ENCODE measurements at places on chromosomes 12 and 14.

DNA sequence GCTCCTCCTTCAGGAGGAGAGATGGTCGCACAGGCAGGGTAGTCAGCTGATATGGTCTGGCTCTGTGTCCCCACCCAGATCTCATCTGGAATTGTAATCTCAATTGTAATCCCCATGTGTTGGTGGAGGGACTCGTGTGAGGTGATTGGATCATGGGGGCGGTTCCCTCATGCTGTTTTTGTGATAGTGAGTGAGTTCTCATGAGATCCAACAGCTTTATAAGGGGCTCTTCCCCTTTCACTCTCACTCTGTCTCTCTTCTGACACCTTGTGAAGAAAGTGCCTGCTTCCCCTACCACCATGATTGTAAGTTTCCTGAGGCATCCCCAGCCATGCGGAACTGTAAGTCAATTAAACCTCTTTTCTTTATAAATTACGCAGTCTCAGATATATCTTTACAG, 218.9 kb upstream of the TMTC1 start:
- DNase-seq: no peak

GRCh38 chr14:100234511-100234910, 4.4 kb upstream of the YY1 start:
- no peak for DNase-seq

DNA sequence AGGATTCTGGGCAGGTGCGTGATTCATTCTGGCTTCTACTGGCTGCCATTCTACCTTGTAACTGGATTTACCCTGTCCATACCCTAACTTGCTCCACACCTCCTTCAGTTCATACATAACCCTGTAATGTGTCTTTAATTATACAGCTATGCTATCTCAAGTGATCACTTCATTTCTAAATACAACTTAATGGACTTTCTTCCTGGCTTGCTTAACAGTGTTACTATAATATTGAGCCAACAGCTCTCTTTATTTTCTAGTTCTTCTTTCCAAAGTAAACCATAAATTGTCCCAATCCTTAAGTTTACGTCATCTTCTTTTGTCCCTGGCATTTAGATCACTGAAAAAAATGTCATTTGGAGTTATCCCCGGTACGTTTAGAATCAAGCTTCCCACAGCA, 75.9 kb upstream of the KCNJ8 start:
- DNase-seq: no peak

- DNase-seq: no peak
Measured at GRCh38 chr12:91074851-91075250, 17.0 kb upstream of the KERA start.

GRCh38 chr14:24409192-24409591, 10.4 kb downstream of the NYNRIN start:
- DNase-seq: no peak

DNA sequence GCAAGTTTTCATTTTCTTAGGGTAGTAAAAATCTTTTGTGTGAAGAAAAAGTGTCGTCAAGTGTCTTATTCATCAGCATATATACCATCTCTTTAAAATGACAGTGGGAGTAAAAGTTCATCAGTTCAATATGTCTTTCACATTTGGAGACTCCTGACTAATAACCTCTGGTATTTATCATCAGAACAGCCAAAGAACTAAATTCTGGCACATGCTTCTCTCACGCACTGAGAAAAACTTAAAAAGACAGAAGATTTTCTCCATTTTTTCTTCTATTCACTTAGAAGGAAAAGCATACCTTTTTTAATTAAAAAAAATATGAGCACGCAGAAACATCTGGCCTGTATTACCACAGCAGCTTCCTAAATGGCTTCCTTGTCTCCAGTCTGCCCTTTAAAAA, 265.7 kb downstream of the AKAP6 start:
- DNase-seq: peak; percentile 73

DNA sequence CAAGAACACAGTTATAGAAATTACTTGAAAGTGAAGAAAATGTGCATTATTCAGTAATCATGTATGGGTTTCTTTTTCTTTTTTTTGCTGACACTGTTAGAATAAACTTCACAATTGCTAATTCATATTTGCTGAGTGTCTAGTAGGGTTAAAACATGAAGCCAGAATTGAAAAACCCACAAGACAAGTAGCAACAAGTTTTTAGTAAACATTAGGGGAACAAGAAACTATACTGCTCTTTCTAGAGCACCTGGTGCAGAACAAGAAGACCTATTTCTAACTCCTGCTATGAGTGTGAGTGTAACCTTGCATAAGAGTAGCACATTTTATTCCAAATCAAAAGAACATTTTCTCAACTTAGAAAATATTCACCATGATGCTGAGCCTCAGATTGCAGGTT, 83.2 kb downstream of the ITPR2 start:
- DNase-seq: no peak

- DNase-seq: no peak
Measured at GRCh38 chr12:82407481-82407880, 49.2 kb downstream of the METTL25 start.

DNA sequence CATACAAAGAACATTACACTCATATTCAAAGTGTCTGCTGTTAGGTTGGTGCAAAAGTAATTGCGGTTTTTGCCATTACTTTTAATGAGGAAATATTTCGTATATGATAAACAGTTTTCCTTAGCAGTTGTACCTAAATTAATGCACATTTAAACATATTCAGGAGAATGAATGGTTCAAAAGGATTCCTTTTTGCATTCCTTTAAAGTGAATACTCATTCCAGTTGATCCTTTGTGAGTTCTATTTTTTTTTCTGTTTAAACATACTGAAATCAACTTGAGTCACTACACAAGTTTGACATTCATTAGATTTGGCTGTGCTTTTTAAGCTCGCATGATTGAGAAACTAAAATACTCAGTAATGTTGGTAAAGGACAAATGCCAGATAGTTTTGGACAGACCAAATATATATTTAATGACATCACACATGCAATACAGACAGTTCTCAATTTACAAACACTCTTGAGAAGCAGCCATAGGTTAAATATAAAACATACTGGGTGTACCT, 13.8 kb upstream of the SLC38A2 start:
- peak; percentile 95 for DNase-seq

DNA sequence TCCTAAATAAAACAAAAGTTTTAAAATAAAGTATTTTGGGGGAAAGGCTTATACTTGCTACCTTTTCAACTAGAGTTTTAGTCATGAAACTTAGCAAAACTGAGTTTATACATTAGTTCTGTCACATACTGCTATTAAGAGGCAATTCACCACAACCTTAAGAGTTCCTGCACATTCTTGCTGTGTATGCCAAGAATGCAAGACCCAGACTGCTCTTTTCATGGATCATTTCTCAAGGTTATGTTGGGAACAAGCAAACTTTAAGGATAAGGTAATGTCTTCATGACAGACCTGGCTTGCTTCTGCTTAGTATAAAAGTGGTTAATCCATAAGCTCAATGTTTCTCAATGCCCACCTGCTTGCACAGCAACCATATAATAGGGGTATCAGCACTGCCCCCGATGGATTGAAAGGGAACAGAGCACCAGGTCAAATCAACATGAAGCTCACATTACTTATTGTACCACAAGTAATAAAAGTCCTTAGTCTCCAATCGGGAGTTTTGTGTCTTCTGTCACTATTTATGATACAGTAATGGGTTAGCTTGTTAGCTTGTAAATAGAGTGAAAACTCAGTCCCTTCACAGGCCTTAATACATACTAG, 67.6 kb downstream of the KIF21A start:
- DNase-seq: no peak

- peak; percentile 27 for DNase-seq
Measured at GRCh38 chr14:90248594-90248993, 7.8 kb upstream of the PSMC1 start.

DNA sequence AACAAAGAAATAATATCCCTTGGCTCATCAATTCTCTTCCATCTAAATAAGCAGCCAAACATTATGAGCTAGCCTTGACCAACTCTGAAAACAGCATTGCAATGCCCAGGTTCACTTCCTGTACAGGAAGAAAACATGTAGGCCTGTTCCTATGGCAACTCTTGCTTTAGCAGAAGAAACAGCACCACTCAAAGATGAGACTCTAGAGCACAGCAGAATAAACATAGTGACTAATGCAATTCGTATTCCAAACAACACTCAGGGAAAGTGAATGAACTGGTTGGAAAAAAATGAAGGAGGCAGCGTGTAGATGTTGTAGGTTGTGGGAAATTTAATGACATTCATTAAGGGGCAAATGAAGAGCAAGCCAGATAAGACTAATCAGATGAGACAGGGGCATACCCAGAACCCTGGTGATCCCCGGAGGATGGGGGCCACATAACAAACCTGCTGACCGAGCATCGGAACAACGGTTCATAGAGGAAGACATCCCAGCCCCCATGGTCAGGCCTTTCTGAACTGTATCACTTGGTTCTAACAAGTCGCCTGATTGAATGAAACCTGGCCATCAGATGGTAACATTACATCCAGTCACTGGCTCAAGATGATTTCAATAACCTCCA, 9.0 kb downstream of the ARHGDIB start:
- peak; percentile 46 for DNase-seq

GRCh38 chr12:109928058-109928656, 28.1 kb downstream of the TCHP start:
- no peak for DNase-seq

GRCh38 chr12:94228488-94228907, 80.1 kb downstream of the PLXNC1 start:
- no peak for DNase-seq

DNA sequence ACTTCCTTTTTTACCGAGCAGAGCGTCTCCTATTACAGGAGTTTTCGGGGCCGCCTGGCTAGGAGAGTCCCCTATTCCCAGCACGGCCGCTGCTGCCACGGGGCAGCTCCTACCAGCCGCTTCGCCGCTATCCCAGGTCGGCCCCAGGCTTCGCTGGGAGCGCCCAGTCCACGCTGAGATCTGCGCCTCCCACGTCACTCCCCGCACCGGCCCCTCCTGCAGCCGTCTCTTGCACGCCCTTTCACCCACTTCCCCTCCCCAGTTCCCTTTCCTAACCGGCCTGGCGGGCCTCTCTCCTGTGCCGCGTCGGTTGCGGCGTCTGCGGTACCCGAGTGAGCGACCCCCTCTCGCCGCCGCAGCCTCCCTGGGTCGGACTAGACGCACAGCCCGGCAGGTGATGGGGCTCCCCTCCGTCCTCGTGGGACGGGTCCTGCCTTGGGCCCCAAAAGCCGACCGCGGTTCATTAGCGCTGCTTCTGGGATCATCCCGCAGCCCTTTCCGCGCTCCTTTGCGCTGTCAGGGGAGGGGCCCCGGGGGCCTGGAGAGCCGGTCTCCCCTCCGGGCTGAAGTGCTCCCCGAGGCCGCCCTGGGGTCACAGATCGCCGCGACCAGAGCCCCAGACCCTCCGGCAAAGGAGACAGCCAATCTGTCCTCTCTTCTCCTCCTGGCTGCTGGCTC, 1318.4 kb downstream of the TMEM121 start:
- no peak for DNase-seq

DNA sequence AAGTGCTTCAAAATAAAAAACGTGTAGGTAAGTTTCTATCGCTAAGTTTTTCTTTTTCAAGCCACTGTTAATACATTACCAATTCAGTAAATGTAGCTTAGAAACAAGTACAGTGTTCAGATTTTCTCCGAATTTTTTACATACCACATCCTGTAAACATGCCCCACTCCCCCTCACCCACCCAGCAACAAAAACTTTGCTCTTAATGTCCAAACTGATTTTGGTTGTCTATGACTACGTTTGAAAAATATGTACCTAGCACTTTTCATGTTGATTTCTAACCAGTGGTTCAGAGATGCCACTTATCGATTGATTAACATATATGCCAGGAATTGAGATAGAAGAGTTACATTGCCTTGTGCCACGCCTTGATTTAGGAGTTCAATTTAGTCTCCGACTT, 663 bp upstream of the LIN7A start:
- DNase-seq: no peak

DNA sequence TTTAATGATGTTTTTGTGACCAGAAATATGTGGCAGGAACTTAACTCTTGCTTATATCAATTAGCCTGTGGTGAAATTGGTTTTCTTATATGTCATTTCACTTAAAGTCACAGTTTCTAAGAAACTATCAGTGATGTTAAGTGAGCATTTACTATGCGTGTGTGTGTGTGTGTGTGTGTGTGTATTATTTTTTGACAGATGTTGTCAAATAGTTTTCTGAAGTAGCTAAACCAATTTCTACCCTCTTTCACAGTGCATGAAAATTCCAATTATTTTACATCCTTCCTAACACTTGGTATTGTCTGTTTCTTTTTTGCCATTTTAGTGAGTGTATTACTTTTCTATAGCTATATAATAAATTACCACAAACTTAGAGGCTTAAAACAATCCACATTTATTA, 122.1 kb upstream of the CAND1 start:
- DNase-seq: no peak

DNA sequence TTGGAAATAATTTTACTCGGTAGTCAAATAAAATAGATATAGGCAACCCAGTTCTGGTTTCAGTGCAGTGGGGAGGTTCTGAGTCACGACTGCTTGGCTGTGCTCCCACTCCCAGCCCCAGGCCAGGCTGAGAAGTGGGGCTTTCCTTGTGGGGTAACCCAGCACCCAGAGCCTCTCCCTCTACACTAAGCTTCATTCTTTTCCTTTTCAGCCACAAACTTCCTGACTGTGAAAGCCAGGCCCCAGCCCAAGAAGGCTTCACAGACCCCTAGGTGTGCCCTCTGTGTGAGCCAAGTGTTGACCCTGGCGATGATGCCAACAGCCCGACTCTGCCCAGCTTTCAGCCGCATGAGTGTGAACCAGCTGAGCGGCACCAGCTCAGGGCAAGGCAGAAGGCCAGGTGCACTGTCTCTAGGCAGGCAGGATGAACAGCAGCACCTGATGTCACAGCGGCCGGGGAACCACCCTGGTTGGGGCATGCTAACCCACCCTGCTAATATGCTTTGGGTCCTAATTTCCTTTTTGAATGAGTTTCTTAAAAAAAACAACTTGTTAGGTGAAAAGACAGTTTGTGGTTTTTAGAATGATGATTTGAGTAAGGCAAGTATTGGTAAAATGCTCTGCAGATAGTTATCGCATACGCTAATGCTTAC, 42.2 kb upstream of the ATP23 start:
- DNase-seq: no peak

DNA sequence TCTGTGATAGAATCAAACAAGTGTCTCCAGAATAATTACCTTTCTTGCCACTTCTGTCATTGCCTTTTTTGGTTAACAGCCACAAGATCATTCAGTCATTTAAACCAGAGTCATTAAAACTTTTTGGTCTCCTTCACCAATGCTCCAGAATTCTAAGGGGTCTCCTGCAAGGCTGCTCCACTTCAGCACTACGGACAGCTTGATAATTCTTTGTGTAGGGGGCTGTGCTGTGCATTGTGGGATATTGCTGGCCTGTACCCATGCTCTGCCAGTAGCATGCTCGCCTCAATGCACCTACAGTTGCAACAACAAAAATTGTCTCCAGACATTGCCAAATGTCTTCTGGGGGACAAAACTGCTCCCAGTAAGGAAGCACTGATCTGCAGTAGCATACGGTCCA, 7.3 kb downstream of the ADAMTS20 start:
- no peak for DNase-seq

Measured in AG09309 (cell line).